Spinal cord (tissue), 10 donors: ENCODE measurements at places on chromosomes 4 and X. TPM values are rescaled to one million over a fixed set of nuclear protein-coding genes. Genes with fewer than 3 reads are reported as not detected.

Gene GAGE13
- polyA plus RNA-seq = not detected

Gene DCAF12L2
- 9.2 TPM for polyA plus RNA-seq

Gene HSFX2
- polyA plus RNA-seq = 0.86 TPM

Gene VBP1
- 158 TPM for polyA plus RNA-seq

Gene MEPE
- not detected for polyA plus RNA-seq
